Activated CD4-positive, alpha-beta T cell treated with anti-CD3 and anti-CD28 coated beads, Interleukin-10, Interleukin-2, amounts not matched to agents 100 ng/mL and 50 ng/mL, durations not matched to agents 16 hours and 8 hours (primary cell): ENCODE measurements at places on chromosomes 2 and 18.

GRCh38 chr2:102593516-102593915, 25.8 kb upstream of the SLC9A2 start:
- DNase-seq = no peak

DNA sequence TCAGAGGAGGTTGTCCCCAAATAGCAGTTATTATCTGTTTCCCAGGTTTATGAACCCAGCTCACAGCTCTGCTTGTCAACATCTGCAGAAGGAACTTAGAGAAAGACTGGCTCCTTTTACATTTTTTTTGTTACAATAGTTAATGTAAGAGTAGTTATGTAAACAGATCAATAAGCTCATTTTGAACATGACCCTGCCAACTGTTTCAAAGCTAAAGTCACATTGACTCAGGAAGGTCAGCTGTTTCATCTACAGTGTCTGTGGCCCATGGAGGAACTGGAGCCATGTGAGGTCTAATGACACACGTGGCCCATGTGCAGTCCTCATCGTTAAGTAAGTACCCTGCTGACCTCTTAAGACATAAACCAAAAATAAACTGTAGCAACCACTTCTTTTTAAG, 97.1 kb downstream of the SH3RF3 start:
- no peak for DNase-seq

DNA sequence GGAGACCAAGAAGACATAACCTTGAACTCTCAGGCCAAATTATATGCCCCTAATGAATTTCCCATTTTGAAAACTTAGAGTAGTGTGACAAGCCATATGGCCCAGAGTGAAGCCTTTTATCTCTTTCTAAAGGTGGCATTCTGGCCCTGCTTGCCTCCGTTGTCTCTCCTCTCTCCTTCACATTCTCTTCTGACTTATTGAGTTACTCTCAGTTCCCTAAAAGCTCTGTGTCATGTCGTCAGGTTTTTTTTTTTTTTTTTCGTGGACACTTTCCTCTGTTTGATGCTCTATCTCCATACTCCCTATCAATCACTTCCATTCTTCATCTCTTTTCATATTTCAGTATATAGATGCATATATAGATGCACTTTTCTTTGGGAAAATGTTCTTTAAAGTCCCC, 128.1 kb upstream of the RPRM start:
- DNase-seq = no peak

DNA sequence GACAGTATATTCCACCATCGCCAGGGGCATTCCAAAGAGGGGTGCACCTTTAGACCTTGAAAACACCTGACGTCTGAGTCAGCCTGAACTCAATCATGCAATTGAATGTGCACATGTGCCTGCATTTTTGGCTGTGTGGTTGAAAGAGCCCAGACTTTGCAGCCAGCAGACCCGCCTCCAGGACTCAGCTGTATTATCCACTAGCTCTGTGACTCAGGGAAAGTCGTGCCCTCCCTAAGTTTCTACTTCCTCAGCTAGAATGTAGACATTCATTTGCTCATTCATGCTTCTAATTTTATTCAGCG, 94.2 kb downstream of the LRRC30 start:
- no peak for DNase-seq

DNA sequence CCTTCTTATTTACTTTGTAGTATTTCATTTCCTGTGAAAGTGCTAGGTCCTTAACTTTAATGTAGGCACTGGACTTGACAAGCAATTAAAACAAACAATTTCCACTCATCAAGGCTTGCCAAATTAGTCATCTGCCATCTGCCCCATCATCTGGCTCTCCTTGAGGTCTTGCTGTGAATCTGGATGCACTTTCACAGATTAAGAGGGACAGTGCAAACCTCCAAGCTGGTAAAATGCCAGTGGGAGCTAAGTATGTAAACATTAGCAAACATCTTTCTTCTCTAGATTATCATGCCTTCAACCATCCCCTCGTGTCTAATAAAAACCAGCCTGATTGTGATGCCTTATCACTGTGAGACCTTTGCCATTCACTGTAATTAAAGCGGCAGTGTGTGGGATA, 402.9 kb downstream of the ERBB4 start:
- no peak for DNase-seq

- DNase-seq = no peak
These were observed 64.2 kb upstream of the OTOF start for GRCh38 chr2:26542194-26542455.

GRCh38 chr2:64392529-64392928, 61.4 kb upstream of the LGALSL start:
- DNase-seq = no peak

DNA sequence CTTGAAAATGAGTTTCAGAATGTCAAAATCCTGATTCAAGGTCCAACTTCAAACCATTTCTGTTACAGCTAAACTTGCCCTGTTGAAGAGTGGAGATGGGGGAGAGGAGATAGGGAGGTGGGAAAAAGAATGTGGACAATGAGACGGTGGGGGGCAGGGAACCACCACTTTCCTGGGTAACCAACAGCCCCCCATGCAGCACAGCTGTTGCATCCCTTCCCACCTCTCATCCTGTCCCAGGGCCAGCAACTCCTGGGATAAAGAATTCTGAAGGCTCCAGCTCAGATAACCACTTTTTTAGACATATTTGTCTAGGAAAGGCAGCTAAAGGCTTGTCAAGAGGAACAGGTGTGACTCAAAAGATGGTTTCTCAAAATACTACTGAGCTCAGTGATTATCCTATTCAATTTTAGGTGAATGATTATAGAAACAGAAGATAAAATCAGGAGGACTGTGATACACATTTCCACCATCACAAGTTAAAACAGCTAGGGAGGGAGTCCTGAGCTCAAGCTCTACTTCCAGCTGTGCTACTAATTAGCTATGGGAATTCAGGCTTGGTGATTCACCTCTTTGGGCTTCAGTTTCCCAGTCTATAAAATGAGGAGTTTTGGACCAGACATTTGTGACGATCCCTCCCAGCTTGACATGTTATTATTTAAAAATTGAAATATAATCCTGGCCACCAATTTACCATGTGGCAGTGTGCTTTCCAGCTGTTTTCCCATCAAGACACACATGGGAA, 36.3 kb downstream of the HDHD2 start:
- no peak for DNase-seq

DNA sequence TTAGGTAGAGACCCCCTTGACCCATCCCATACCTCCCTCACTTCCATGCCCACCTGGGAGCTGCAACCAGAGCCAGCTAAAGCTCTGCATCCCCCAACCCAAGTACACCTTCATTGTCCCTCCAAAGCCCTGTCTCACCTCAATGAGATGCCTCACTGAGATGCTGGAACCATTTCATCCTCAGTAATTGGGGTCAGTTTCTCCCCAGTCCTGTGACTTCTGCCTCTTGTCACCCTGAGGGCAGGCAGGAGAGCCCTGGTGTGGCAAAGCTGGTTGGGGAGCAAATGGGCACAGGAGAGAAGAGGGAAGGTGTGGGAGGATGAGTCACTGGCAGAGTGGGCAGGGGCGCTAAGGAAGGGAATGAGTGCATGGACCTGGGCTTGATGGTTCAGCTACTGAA, 27.9 kb upstream of the NT5DC4 start:
- DNase-seq = peak; percentile 61

DNA sequence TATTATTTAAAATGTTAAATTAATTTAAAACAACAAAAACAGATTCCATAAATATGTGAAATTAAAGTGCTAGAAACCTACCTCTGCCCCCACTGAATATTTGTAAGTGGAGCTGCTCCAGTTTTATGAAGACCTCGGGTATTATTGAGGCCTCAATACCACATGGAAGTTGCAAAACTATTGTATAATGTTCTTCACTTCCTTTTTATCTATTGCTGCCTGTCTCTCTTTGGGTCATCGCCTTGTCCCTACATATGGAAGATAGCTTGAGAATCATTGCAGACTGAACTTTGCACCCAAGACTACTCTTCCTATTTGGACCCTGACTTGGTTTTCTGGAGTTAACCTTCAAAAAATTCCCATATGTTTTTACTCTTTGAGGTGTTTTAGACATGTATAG, 212.1 kb upstream of the NETO1 start:
- DNase-seq = no peak

GRCh38 chr2:118604811-118605210, 242.6 kb downstream of the EN1 start:
- no peak for DNase-seq

DNA sequence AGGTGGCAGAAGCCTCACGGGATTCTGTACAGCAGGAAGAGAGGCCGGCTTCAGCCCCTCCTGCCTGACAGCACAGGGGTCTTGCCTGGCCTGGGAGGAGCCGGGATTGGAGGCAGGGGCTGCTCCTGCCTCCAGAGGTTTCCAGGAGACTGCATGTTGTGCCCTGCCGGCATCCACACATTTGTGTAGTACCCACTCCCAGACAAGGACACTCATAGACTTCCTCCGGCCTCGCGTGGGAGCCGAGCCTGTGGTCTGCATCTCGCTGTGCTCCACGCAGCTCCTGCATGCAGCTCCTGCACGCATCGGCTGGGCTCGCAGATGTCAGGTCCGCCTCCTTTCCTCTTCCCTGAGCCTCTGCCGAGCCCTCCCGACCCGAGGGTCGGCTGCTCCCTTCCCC, 34.7 kb downstream of the TPO start:
- DNase-seq = no peak

GRCh38 chr2:75327334-75327733, 128.0 kb upstream of the TACR1 start:
- no peak for DNase-seq

- DNase-seq = peak; percentile 80
These were observed 84.6 kb downstream of the PLCL1 start for GRCh38 chr2:197889041-197889440.

- no peak for DNase-seq
These were observed 208.2 kb downstream of the SLC8A1 start for GRCh38 chr2:40243581-40244187.

DNA sequence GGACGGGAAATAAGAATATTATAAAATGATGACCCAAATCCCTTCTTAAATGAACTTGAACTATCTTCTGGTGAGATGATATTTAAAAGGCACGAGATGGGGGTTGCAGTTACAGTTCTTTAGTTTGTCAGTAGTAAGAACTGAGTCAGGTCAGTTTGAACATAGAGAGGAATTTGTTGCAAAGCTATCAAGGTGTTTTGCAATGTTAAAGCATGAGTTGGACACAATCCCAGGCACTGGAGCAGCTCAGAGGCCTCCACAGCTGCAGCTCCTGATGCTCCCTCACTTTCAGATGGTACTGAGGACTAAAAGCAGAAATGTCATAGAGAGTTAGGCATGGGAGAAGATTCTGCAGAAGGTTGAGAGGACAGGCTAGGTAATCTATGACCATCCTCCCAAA, 236.0 kb downstream of the BCL2 start:
- no peak for DNase-seq

GRCh38 chr2:172216477-172216876, 113.8 kb upstream of the DLX2 start:
- DNase-seq = no peak

DNA sequence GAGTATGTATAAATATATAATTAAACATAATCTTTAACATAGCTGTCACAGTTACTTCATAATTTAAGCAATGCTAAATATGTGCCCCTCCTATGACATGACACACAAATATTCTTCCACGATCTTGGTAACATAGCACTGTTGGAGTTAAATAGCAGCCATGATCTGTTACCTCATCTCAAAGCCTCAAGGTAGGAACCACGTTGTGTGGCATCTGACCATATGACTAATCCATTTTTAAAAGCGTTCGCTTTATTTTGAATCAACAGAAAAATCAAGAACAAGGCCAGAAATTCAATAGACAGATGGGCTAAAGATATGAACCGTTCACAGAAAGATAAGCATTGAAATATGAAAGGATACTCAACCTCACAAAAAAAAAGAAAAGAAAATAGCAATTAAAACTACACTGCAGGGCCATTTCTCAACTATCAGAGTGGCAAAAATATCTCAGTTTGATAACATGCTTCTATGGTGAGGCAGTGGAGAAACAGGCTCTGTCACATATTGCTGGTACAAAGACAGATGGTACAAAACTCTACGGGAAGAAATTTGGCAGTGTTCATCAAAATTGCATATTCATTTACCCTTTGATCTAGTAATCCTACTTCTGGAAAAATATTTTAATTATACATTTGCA, 105.9 kb downstream of the TMX3 start:
- no peak for DNase-seq

GRCh38 chr2:142673836-142674235, 203.6 kb upstream of the KYNU start:
- no peak for DNase-seq

- no peak for DNase-seq
These were observed 30.9 kb downstream of the HAUS1 start for GRCh38 chr18:46134920-46135675.

GRCh38 chr2:213863541-213863940, 547.3 kb upstream of the VWC2L start:
- DNase-seq = no peak

- no peak for DNase-seq
These were observed 53.3 kb downstream of the DTNB start for GRCh38 chr2:25620077-25620476.

- DNase-seq = no peak
These were observed 97.9 kb upstream of the KLHL29 start for GRCh38 chr2:23286758-23287704.

- DNase-seq = no peak
These were observed 237.6 kb downstream of the IKZF2 start for GRCh38 chr2:212913640-212914306.

- no peak for DNase-seq
These were observed 979.6 kb upstream of the CDH2 start for GRCh38 chr18:29156531-29156930.

- DNase-seq = no peak
These were observed 4.3 kb upstream of the ZNF236 start for GRCh38 chr18:76817888-76818611.

DNA sequence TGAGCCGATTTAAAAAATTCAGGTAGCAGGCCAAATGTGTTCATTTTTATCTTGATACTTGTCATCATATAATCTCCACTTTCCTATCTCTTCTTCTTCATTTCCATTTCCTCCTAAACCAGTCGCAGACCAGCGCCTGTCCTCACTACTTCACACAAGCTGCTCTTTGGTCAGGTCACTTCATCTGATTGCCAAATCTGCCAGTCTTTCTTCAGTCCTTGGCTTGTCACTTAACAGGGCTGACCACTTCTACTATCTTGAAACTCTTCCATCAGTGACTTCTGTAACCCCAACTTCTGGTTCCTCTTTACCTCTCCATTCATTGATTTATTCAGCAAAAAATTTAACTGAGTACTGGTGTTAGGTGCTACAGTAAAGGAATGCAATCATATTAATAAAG, 18.0 kb upstream of the SPRED2 start:
- DNase-seq = no peak
